T47D (cell line): ENCODE measurements at places on chromosomes 4 and X.
A peak's percentile ranks its signal among the peaks of the same experiment; 100 is the strongest.

- DNase-seq, result no peak
These were observed 25.8 kb downstream of the SLC7A11 start for GRCh38 chr4:138216272-138216867.

DNA sequence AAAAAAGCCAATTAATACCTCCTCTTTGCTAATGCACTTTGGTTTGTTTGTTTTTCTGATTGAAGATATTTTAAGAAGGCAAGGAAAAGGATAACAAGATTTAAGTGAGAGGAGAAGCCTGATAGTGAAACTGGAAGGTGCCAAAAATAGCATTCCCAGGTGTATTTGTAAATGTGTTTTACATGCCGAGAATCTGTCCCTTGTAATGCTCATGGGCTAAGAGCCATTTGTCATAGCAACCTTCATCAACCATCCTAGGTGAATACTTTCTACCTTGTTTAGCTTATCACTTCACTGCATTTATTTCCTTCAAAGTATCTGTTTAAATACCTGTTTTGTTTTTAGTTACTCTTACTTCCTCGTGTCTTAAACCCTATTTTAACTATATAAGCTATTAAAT, 127.8 kb downstream of the KCTD8 start:
- DNase-seq, result no peak

GRCh38 chr4:186767794-186768193, 44.1 kb upstream of the FAT1 start:
- DNase-seq, result no peak

- DNase-seq, result no peak
These were observed 17.7 kb downstream of the CD99L2 start for GRCh38 chrX:150880808-150881165.

GRCh38 chr4:185771711-185772390, 40.1 kb downstream of the SORBS2 start:
- DNase-seq, result no peak

- DNase-seq, result peak; percentile 69
These were observed 13.0 kb upstream of the HELT start for GRCh38 chr4:185005219-185005819.

- DNase-seq, result no peak
These were observed 2.8 kb downstream of the TBC1D14 start for GRCh38 chr4:6912441-6912840.

DNA sequence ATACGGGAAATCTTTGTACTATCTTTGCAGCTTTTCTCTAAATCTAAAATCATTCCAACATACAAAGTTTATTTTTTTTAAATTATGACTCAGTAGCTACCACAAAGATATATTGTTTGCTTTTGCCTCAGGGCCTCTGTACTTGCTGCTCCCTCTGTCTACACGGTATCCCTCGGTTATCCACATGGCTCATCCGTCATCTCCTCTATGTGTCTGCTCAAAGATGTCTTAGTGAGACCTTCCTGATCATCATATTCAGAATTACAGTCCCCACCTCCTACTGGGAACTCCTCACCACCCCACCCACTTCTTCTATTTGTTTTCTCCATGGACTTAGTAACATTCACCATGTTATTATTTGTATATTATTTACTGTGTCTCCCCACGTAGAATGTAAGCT, 107.8 kb downstream of the PARM1 start:
- no peak for DNase-seq

- DNase-seq, result no peak
These were observed 136.7 kb downstream of the ARHGAP24 start for GRCh38 chr4:85611661-85612060.

GRCh38 chrX:129661369-129661768, 6.6 kb upstream of the APLN start:
- DNase-seq, result no peak

- no peak for DNase-seq
These were observed 186.9 kb downstream of the LRBA start for GRCh38 chr4:150828159-150828558.

- no peak for DNase-seq
These were observed 12.1 kb downstream of the PPA2 start for GRCh38 chr4:105461621-105462382.

DNA sequence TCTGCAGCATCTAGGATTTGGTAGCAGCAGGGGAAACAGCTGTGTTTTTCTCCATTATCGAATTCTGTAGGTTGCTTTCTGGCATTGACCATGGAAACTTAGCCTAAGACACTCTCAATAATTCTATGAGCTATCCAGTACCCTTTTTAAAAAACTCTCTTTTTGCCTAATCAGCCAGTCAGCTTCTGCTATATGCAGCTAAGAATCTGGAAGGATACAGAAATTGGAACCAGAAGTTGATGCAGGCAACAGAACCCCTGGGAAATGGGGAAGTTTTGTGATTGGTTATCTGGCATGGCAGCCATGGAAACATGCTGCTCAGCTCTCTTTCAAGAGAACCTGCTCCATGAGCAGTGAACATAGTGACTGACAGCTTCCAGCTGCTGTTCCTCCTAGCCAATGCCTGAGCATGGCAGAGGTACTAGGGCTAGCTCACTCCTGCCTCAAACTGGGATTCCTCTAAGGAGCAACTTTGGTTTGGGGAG, 417.6 kb upstream of the MAOA start:
- no peak for DNase-seq
